HT1080 (cell line): ENCODE measurements at places on chromosomes 2 and 18.

GRCh38 chr18:65230311-65230710 lies 520.5 kb upstream of the CDH7 start:
- no peak for DNase-seq

GRCh38 chr2:42139101-42139500 lies 30.1 kb upstream of the EML4 start:
- no peak for DNase-seq

- no peak for DNase-seq
These were observed 480.0 kb upstream of the SALL3 start for GRCh38 chr18:78499586-78499985.

DNA sequence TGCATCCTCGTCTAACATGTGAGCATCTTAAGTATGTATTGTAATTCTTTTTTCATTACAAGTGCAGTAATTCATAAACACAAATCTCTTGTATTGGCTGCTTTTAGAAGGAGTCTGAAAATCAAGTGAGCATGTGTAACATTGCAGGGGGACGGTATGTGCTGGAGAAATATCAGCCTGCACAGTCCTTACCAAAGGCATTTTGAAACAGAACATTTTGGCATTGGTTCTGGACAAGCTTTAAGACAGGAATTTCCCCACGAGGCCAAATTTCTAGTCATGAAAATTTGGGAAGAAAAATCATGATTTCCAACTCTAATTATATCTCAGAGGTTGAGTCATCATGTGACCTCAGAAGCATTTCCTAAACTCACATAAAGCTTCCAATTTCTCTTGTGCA lies 24.7 kb upstream of the NRP2 start:
- DNase-seq, result no peak

DNA sequence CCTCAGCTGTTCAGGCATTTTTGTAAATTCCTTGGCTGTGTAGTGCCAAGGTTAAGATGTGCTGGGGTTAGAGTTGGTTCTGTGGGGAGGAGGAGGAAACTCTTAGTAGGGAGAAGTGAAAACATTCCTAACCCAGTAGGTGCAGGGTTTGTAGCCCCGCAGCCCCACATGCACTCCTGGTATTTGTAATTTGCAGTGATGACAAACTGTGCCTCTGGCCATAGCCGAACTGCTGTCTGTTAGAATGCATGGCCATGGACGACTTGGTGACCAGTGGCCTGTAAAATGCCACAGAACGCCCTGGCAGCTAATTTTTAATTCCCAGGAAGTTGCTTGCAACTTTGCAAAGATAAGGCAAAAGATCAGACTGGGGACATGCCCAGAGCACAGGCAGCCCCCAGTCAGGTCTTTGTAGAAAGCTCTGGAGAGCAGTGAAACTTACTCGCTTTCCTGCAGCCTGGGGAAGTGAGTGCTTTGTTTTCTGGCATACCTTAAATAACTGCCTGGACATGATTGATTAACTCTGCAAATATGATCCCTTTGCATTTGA lies 38.4 kb downstream of the LYPD6B start:
- DNase-seq, result no peak

GRCh38 chr18:56869189-56869777 lies 218.1 kb downstream of the WDR7 start:
- DNase-seq, result peak; percentile 15
